ENCODE measurements at places on chromosomes 13 and 19. TPM values are rescaled to one million over a fixed set of nuclear protein-coding genes. Genes with fewer than 3 reads are reported as not detected.

The ZNF43 gene
- total RNA-seq, result 7.9 TPM

The CBARP gene
- total RNA-seq, result 7.6 TPM

The FLT1 gene
- 0.65 TPM for total RNA-seq

The ZNF93 gene
- 6.1 TPM for total RNA-seq

The DOCK6 gene
- total RNA-seq, result 40.7 TPM

The GPR12 gene
- total RNA-seq, result not detected

The FXYD7 gene
- total RNA-seq, result not detected

The CYP2F1 gene
- not detected for total RNA-seq

The GNA15 gene
- not detected for total RNA-seq

The TEX26 gene
- total RNA-seq, result not detected

The ZNF160 gene
- total RNA-seq, result 21.4 TPM

The UBE2L5 gene
- not detected for total RNA-seq

The F10 gene
- total RNA-seq, result not detected

The CXCL17 gene
- total RNA-seq, result not detected

The ZNF85 gene
- 5.3 TPM for total RNA-seq

The ANGPTL4 gene
- 143 TPM for total RNA-seq

The RBM42 gene
- 92.2 TPM for total RNA-seq

The RFC3 gene
- 4.6 TPM for total RNA-seq

The PSPN gene
- 3.4 TPM for total RNA-seq

The FGF14 gene
- 0.05 TPM for total RNA-seq

The ODAD3 gene
- total RNA-seq, result 0.68 TPM

The ZNF763 gene
- 1.1 TPM for total RNA-seq

The NTF4 gene
- total RNA-seq, result 1.6 TPM

The PALM3 gene
- 0.82 TPM for total RNA-seq

The ZNF222 gene
- total RNA-seq, result 8.5 TPM

The ZNF729 gene
- not detected for total RNA-seq

The ZNF418 gene
- 6.7 TPM for total RNA-seq

The MBD3L2 gene
- total RNA-seq, result not detected

The PSG1 gene
- total RNA-seq, result not detected

Measured in chondrocyte (in vitro differentiated cells).